K562 (cell line): ENCODE measurements at places on chromosomes 6 and 20.

GRCh38 chr20:63611646-63612045 lies 15.3 kb downstream of the GMEB2 start:
- peaks cover 3% of the 10 kb centered on the region for H3K4me1 ChIP-seq
- H3K4me3 ChIP-seq = no peak overlapping the region
- no peaks in the 10 kb centered on the region for H3K27me3 ChIP-seq

GRCh38 chr20:48584391-48585060 lies 243.3 kb downstream of the PREX1 start:
- H3K36me3 ChIP-seq = no peaks in the 10 kb centered on the region
- peaks cover 18% of the 10 kb centered on the region for H3K27me3 ChIP-seq
- H3K27ac ChIP-seq = no peak overlapping the region
- H3K4me1 ChIP-seq = no peaks in the 10 kb centered on the region

DNA sequence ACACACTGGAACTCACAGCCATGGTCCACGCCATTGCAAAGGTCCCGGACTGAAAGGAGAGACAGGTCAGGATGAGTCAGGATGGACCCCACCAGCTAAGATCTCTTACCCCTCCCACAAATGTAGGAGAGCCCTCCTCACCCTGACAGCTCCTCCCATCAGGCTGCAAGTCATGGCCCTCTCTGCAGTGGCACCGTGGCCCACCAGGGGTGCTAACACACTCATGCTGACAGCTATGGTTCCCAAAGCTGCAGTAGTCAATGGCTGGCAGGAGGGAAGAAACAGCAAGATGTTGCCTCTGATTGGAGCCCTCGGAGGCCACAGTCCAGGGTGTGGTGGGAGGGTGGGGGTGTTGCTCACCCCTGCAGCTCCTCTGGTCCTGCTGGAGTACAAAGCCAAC lies 5.7 kb upstream of the RBPJL start:
- H3K4me3 ChIP-seq = no peak overlapping the region
- peaks cover 12% of the 10 kb centered on the region; the same call in 2 of the 3 replicates for H3K27me3 ChIP-seq
- DNase-seq = peak; percentile 73
- peaks cover 13% of the 10 kb centered on the region for H3K4me1 ChIP-seq
- H3K27ac ChIP-seq = no peak overlapping the region

DNA sequence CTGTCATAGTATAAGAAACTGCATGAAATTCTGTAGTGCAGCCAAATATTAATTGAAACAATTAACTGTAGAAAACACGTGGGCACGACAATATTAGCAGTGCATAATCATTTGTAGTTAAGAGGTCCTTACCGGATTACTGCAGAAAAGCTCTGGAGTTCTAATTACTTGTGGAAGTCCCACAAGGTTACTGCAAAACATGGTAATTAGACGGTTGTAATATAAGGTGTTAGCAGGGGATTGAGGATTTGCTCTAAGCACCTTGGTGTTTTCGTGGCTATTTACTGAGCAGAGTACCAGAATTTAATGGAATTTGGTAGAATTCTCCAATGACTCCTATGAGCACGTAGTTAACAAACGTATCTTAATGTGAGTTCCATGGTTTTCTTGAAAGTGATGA lies 473.6 kb upstream of the AGPAT4 start:
- no peaks in the 10 kb centered on the region for H3K36me3 ChIP-seq
- H3K27ac ChIP-seq = no peak overlapping the region
- no peaks in the 10 kb centered on the region; the same call in 1 of the 2 replicates for H3K27me3 ChIP-seq

DNA sequence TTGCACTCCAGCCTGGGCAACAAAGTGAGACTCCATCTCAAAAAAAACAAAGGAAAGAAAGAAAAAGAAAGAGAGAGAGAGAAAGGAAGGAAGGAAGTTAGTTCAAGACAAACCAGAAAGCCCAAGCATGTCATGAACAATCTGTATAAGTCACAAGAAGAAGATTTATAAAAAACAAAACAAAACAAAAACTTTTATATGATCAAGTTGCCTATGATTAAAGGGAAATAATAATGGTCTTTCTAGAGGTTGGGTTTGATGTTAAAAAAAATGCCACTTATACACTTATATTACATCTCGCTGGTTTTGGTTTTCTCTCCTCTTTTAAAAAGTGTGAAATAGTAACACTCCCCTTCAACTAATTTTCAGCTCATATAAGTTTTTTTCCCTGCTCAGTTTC lies 146.2 kb upstream of the CARMIL1 start:
- DNase-seq = no peak
- H3K27me3 ChIP-seq = no peaks in the 10 kb centered on the region
- H3K4me3 ChIP-seq = no peak overlapping the region
- H3K4me1 ChIP-seq = no peaks in the 10 kb centered on the region
- no peaks in the 10 kb centered on the region for H3K36me3 ChIP-seq
- H3K27ac ChIP-seq = no peak overlapping the region

- peak overlapping the region; percentile 93 for H3K4me3 ChIP-seq
- peak overlapping the region; percentile 96 for H3K27ac ChIP-seq
- no peaks in the 10 kb centered on the region for H3K27me3 ChIP-seq
- peaks cover 13% of the 10 kb centered on the region for H3K4me1 ChIP-seq
Observed at GRCh38 chr6:96898241-96898851, 655 bp upstream of the NDUFAF4 start.

GRCh38 chr6:140181876-140182275 lies 807.4 kb upstream of the CITED2 start:
- no peak overlapping the region for H3K4me3 ChIP-seq
- H3K4me1 ChIP-seq = no peaks in the 10 kb centered on the region
- no peak overlapping the region for H3K27ac ChIP-seq
- no peaks in the 10 kb centered on the region for H3K27me3 ChIP-seq
- H3K36me3 ChIP-seq = peaks cover 22% of the 10 kb centered on the region; the same call in 2 of the 3 replicates

DNA sequence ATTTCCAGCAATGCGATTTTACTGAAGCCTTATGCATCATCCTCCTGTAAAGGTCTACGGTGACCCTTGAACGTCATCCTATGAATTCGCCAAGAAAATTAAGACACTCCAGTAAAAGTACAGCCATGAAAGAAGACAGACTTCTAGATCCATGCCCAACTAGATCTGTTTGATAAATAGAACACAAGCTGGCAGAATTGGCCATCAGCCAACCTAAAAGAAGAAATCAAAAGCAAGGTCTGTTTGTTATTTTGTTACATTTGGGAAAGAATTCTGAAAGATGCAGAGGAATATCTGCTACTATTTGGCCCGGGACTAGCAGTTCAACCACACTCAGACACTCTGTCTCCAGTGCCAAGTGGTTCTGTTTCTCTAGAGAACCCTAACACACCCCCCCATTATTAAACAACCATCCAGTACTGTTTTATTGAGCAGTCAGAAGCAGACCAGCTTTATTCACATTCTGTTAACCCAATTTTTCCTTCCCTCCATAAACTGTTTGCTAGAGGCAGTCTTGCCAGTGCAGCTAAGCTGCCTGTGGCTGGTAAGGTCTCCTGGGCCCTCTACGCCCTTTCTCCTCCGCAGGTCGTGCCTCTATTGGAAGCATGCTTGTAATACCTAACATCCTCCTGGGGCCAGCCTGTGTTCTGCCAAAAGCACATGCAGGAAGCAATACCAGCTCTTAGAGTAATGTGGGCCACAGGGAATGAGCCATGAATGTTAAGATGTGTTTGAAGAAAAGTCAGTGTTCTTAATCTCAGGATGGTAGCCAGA lies 30.7 kb downstream of the LY86 start:
- no peak overlapping the region for H3K4me3 ChIP-seq
- DNase-seq = no peak
- H3K36me3 ChIP-seq = no peaks in the 10 kb centered on the region

GRCh38 chr6:47241742-47242482 lies 67.8 kb downstream of the TNFRSF21 start:
- H3K4me1 ChIP-seq = peaks cover 37% of the 10 kb centered on the region
- H3K27me3 ChIP-seq = no peaks in the 10 kb centered on the region
- no peak for DNase-seq
- H3K27ac ChIP-seq = peak overlapping the region; percentile 79
- H3K36me3 ChIP-seq = no peaks in the 10 kb centered on the region; the same call in 2 of the 3 replicates

GRCh38 chr6:73585566-73586415 lies 65.0 kb upstream of the EEF1A1 start:
- H3K27ac ChIP-seq = peak overlapping the region; percentile 82
- no peaks in the 10 kb centered on the region for H3K27me3 ChIP-seq
- DNase-seq = peak; percentile 72
- peaks cover 7% of the 10 kb centered on the region for H3K4me1 ChIP-seq

DNA sequence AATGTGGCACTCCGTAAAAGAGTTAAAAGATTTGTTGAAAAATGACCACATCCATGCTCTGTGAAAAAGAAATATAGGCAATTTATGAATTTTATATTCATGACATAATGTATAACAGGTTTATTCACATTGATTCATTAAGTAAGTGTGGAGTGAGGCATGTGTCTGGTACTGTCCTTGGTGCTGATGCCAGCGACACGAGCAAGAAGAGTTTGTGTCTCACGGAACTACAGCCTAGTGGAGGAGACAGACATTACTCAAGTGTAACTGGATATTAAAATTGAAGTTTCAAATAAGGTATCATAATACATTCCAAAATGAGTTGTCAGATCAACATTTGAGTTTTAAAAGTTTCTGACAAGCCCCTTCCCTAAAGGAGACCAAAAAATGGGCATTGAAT lies 158.2 kb upstream of the PRND start:
- H3K27me3 ChIP-seq = no peaks in the 10 kb centered on the region
- H3K27ac ChIP-seq = no peak overlapping the region
- no peak overlapping the region for H3K4me3 ChIP-seq
- peak; percentile 24 for DNase-seq

DNA sequence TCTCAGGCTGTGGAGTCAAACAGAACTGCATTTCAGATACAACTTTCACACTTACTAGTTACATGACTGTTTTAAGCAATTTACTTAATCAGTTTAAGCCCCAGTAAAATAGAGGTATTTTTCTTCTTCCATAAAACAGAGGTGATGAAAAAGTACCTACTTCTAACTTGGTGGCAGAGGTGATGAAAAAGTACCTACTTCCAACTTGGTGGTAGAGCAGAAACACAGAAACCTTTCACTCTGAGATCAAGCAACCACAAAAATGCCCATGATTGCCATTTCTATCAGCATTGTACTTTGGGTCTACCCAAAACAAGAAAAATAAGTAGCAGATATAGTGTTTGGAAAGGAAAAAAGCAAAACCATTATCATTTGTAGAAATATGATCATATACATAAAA lies 148.7 kb downstream of the OPRM1 start:
- H3K4me1 ChIP-seq = no peaks in the 10 kb centered on the region
- H3K27me3 ChIP-seq = no peaks in the 10 kb centered on the region
- DNase-seq = no peak
- no peak overlapping the region for H3K27ac ChIP-seq
- no peak overlapping the region for H3K4me3 ChIP-seq
- H3K36me3 ChIP-seq = no peaks in the 10 kb centered on the region

DNA sequence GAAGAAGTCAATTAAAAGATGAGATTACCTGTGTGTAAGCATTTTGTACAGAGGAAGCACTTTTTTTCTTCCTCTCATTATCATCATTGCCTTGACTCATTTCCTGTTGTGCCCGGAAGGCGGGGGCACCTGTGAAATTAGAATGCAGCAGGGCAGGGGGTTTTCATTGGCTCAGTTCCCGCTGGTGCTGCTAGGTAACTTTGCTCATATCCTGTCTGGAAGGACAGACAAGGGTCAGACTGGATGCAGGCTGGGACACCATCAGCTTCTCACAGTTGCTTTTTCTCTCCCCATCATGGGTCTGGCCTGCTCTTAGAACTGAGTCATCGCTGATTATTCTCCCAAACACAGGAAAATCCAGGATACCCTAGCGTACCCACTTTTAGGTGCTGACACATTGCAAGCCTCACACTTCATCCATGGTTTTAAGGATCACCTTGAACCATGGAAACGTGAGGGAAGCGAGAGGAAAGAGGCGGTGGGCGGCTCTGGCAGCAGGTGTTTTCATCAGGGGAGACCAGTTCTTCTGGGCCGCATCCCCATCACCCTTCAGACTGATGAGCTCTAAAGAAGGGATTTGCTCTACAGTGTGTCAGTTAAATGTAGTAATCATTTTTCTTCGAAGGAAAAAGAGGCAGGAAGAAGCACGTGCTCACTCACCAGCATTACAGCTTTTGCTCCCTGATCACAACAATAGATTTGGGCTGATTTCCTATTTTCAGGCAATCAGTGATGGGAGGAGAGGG lies 195.7 kb upstream of the SASH1 start:
- no peak overlapping the region for H3K27ac ChIP-seq
- H3K4me3 ChIP-seq = no peak overlapping the region
- H3K36me3 ChIP-seq = no peaks in the 10 kb centered on the region
- no peaks in the 10 kb centered on the region for H3K4me1 ChIP-seq
- DNase-seq = no peak

DNA sequence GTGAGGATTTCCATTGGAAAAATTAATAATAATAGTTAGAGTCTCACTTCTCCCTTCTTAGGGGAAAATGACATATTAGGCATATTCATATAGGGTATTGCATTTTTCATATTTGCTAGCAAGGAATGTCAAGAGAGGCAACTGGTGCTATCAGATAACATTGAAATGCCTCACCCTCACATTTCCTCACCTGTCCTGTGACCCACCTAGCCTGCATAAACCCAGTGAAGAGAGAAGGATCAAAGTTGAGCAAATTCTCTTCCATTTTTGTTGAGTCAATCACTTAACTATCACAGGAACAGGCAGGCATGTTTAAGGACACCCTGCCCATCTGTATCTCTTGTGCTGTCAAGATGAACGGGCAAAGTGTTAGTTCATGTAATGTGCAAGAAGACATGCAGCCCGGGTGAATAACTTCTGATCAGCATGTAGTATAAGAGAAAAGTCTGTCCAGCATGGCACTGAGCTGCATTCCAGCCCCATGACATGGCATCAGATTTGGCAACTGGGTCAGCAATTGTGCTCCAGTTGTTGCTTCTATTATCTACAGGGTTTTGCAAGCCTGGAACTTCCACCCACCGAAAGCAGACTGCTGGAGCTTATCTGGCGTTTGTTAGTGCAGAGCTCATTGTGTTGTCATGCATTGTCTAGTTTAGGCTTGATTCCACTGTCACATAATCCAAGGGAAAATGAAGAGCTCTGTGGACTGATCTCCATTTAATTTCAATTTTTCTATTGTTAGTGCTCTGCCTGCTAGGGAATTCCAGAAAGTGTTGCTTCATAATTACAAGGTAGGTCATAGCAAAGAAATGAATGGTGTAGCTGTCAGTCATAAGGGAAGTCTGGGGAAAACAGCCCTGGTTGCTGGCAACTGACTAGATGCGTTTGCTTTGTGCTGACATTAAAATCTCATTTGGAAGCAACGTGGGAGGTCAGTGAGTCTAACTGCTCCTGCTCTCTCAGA lies 138.4 kb upstream of the TNFAIP3 start:
- H3K27ac ChIP-seq = no peak overlapping the region
- H3K4me3 ChIP-seq = no peak overlapping the region

GRCh38 chr6:11727346-11727997 lies 51.1 kb downstream of the ADTRP start:
- no peak overlapping the region for H3K4me3 ChIP-seq
- peaks cover 8% of the 10 kb centered on the region for H3K4me1 ChIP-seq
- H3K27me3 ChIP-seq = no peaks in the 10 kb centered on the region
- DNase-seq = no peak

GRCh38 chr6:139973669-139974344 lies 599.4 kb upstream of the CITED2 start:
- no peak overlapping the region for H3K4me3 ChIP-seq
- DNase-seq = peak; percentile 73
- peaks cover 9% of the 10 kb centered on the region; the same call in 2 of the 3 replicates for H3K4me1 ChIP-seq
- H3K36me3 ChIP-seq = no peaks in the 10 kb centered on the region
- no peaks in the 10 kb centered on the region for H3K27me3 ChIP-seq

GRCh38 chr6:149147195-149147594 lies 170.3 kb upstream of the TAB2 start:
- no peak overlapping the region for H3K4me3 ChIP-seq
- peaks cover 12% of the 10 kb centered on the region; the same call in 1 of the 3 replicates for H3K4me1 ChIP-seq
- no peak for DNase-seq
- H3K27me3 ChIP-seq = no peaks in the 10 kb centered on the region; the same call in 2 of the 3 replicates
- no peak overlapping the region for H3K27ac ChIP-seq

GRCh38 chr6:110357664-110358552 lies at the start of gene METTL24:
METTL24 (minus strand) TSS chr6:110358349; CDS start chr6:110358272, 77 bp downstream.
- no peak for DNase-seq
- H3K27ac ChIP-seq = no peak within 1 kb of the TSS
- no peak within 1 kb of the TSS for H3K4me3 ChIP-seq
